GM13977 (cell line): ENCODE measurements at places on chromosomes 5 and 9.

- no peak for DNase-seq
Measured at GRCh38 chr9:96854651-96855273, 448 bp upstream of the ZNF782 start.

- DNase-seq: no peak
Measured at GRCh38 chr9:112531666-112532282, 45.1 kb downstream of the KIAA1958 start.

DNA sequence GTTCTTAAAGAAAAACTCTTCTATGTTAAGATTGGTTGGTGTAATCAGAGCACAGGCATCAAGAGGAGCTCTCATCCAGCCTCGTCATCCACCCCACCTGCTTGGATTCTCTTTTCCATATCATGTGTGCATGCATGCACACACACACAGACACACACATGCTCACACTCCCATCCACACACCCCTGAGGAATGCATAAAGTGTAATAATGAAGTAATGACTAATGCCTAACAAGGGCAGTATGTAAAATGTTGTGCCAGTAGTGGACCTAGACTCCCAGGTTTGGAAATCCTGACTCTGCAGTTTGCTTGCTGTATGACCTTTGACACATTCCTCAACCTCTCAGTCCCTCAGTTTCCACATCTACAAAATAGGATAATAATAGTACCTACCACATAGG lies 280.0 kb upstream of the ANKRD55 start:
- DNase-seq: no peak

DNA sequence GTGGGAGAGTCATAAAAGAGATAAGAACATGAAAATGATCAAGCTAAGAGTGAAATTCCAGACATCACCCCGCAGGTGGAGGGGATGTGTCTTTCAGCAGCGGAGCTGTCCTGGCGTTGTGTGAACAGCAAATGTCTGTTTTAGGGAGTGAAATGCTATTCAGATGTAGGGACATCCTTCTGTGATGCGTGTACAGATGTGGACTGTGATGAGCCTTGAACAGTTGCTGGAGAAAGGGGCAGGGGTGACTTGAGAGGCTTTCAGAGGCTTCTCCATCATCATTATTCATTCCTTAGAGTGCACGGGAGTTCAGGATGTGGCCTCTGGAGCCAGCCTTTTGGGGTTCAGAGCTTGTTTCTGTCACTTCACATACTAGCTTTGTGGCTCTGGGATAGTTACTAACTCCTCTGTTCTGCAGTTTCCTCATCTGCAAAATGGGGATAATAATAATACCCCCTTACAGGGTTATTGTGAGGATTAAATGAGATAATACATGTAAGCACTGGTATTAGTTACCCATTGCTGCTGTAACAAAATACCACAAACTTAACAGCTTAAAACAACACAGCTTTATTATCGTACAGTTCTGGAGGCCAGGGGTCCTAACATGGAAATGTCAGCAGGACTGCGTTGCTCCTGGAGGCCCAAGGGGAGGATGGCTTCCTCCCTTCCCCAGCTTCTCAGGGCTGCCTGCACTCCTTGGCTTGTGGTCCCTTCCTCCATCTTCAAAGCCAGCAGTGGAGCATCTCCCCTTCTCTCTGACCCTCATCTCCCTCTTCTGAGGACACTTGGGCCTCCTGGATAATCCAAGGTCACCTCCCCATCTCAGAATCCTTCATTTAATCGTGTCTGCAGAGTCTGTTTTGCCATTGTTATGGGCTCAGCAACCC lies 9.4 kb downstream of the TRAF1 start:
- no peak for DNase-seq

- no peak for DNase-seq
Measured at GRCh38 chr9:78238046-78239038, 2.5 kb downstream of the CEP78 start.

- no peak for DNase-seq
Measured at GRCh38 chr9:134555094-134555650, 86.4 kb upstream of the COL5A1 start.

DNA sequence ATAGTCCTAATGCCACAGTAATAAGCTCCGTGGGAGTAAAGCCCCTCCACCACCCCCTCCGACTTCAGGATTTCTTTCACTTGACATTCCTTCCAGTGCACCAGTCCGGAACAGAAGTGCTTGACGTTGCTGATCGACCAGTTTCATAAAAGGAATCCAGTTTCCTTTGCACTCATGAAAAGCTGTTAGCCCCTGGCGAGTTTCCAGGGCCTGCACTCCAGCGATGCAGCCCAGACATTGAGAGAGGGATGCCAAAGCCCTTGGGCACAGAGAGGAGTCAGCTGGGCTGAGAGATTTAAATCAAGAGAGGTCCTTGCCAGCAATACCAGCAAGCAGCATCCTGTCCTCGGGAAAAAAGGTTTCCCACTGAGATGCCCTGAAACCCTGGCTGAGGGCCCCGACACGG lies 170.1 kb downstream of the GABBR2 start:
- DNase-seq: no peak

DNA sequence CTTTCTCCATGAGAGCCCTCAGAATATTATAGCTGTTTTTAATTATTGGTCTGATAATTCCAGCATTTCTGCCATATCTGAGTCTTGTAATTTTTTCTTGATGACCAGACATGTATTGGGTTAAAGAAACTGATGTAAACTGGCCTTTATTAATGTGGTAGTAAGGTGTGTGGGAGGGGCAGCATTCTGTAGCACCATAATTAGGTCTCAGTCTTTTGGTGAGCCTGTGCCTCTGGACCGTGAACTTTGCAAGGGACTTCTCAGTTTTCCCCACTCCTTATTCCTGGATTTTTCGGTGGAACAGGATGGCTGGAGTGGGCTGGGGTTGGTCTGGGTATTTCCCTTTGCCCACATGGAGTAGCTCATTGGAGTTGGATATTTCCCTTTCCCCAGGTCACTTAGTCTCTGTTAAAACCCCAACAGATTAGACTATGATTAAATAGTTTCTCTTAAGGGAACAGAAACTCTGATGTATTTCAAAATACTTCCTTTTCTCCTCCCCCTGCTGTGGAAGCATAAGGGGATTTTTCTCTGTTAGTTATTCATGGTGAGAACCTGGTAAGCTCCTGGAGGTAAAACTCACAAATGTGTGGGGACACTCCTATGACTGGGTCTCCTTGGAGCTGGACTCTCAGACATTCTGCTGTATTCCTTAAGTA lies 52.4 kb downstream of the FSD1L start:
- DNase-seq: peak; percentile 61

DNA sequence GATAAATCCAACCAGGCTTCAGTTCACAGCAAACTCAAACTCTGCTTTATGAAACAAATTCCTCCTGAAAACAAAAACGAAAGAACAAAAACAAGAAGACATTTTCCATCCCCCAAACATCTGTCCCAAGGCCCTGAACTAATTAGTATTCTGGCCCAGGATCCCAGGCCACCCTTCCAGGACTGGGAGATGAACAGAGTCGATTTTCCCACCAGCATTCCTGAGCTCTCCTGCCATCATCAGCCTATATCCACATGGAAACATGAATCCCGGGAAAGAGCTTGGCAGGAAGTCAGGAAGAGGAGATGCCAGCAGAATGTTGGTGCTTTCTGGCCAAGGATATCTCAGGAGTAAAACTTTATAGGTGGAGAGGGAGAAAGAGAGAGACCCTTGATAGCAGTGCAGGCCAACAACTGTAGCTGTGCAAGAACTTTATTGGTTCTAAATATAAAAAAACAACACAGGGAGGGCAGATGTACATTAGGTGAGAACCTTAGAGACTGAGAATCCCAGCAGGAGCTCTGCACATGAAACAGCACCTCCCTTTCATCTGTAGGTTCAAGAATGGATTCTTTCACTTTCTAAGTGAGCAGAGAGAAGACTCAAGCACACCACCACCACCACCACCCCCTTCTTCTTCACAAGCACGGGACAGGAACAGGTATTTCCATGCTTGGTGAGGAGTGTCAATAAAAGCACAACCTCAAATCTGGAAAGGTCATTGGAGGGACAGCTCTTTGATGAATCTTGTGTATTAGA lies 190.7 kb upstream of the TAS2R1 start:
- DNase-seq: no peak

DNA sequence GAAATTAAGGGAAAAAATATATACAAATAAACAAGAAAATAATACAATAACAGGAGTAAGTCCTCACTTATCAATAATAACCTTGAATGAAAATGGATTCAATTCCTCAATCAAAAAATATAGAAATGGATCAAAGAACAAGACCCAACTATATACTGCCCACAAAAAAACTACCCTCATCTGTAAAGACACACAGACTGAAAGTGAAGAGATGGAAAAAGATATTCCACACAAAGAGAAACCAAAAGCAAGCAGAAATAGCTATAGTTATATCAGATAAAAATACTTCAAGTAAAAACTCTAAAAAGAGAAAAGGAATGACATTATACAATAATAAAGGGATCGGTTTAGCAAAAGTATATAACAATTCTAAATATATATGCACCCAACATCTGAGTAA lies 66.5 kb downstream of the KIAA0825 start:
- no peak for DNase-seq

- DNase-seq: no peak
Measured at GRCh38 chr9:77013206-77013931, 6.1 kb upstream of the FOXB2 start.

GRCh38 chr9:14258660-14259239 lies 55.2 kb downstream of the NFIB start:
- DNase-seq: no peak

DNA sequence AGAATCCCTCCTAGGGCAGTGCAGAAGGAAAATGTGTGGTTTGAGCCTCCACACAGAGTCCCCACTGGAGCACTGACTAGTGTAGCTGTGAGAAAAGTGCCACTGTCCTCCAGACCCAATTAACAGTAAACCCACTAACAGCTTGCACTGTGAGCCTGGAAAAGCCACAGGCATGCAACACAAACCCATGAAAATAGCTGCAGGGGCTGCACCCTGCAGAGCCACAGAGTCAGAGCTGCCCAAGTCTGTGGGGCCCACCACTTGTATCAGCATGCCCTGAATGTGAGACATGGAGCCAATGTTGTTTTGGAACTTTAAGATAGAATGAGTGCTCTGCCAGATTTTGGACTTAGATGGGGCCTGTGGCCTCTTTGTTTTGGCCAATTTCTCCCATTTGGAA lies 119.8 kb upstream of the CDH9 start:
- no peak for DNase-seq

DNA sequence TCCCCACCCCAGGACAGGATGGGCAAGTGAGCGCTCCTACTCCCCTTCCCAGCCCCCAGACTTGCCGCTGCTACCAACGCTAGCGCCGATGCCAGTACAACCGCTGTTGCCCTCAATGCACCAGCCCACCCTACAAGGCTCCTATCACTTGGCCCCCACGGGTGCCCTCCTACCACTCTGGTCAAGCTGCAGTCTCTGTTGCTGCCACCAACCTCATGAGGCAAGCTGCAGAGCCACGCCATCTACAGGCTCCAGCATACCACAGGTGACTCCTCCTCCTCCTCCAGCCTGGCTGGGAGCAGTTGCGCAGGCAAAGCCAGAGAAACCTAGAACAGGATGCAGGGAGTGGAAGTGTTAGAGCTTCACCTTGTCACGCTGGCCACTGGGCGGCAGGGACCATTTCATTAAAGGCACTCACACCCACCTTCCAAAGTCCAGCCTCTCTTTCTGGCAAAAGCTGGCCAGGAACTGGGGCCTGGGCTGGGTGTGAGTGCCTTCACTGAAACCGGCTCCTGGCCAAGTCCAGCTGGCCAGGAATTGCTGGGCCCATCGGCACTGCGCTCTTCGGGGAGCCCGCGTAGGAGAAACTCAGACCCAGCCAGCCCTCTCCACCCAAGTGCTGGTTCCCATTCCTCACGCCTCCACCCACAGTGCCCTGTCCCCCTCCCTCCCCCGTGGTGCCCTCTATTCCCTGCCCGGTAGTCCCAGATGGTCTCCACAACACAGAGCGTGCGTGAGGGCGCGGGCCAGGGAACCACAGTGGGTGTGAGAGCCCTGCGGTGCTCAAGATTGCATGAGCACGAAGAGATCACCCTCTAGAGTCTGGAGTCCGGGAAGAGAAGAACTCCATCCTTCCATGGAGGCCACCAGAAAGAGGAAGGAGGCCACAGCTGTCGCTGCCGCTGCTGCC lies 1.6 kb upstream of the PCAT7 start:
- DNase-seq: no peak

DNA sequence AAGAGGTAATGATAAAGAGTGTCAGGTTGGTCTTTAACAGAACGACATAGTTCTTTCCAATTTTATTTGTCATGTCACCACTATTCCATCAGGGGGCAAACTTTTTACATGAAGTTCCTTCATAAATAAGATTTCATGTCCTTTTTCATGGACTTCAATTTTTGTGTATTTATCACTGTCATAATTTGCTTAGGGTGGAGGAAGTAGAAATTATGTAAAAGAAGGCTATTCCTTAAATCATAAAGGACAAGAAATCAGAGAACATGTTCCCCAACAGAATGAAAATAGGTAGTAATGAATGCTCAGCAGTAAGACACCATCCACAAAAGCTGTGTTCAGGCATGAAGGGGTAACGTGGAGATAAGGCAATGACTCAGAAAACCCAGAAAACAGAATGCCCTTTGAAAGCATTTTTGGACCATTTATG lies 72.7 kb downstream of the ZFAND5 start:
- DNase-seq: peak; percentile 32

GRCh38 chr5:68795190-68795589 lies 298.6 kb upstream of the SLC30A5 start:
- no peak for DNase-seq

DNA sequence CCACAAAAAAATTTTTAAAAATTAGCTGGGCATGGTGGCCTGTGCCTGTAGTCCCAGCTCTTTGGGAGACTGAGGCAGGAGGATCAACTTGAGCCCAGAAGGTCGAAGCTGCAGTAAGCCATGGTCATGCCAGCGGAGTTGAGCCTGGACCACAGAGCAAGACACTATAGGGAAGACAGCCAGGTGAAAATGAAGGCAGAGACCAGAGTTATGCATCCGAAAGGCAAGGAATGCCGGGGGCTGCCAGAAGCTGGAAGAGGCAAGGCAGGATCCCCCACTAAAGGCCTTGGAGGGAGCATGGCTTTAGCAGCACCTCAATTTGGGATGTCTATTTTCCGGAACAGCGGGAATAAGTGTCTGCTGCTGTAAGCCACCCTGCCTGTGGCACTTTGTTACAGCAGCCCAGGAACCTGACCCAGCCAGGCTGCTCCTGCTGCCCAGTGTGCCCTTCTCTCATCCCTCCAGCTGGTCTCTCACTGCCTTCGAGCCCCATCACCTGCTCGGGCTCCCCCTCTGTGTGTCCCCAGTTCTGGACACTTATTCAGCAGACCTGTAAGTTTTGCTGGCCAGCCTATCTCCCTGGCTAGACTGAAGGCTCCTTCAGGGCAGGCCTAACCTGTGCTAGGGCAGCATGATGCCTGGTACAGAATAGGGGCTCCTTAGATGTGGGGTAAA lies 16.8 kb upstream of the JADE2 start:
- DNase-seq: no peak

DNA sequence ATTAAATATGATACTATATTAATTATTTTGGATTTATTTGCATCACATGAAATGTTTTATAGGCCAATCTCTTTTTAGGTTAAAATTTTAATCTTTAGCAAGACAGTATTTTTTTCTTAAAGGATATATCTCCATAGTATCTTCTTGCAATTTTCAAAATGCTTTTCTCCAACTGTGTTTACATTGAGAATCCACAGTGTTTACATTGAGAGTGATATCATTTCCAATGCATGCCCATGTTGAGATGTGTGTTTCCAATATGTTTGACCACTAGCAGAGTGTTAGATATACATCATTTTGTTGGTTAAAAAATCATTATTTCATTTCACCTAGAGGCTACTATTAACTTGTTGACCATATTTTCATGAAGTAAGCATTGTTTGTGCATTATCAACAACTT lies 17.3 kb downstream of the VCAN start:
- DNase-seq: no peak
